Vagina (tissue), 2 donors: ENCODE measurements at places on chromosomes 7 and 10.

GRCh38 chr7:122225874-122226273 is 78.7 kb downstream of the FEZF1 start:
- no peak overlapping the region for H3K4me3 ChIP-seq
- H3K36me3 ChIP-seq: no peaks in the 10 kb centered on the region
- no peaks in the 10 kb centered on the region for H3K4me1 ChIP-seq
- no peak overlapping the region for H3K27ac ChIP-seq

DNA sequence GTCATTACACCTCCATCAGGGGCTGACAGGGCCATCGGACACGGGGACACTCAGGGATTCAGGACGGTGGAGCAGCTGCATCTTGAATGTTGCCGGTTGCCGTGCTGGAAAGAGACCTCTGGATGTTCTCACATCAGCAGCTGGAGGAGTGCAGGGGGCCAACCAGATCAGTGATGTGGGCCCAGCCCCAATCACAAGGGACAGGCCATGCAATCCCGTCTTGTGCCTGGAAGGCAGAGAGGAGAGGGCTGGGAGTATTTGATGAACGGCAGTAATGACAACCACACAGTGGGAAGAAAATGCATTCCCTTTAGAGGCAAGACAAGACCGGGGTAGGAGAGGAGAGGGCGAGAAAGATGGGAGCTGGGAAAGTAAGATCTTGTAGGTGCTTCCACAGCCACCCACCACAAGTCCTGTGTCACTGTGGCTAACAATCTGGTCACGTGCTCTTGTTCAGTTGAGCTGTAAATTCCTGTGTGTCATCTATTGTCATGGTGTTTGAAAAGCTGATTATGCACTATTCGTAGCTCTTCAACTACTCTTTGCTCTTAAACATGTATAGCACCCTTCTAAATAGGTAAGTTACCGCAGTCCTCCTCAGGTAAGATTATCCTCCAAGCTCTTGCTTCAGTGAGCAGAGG is 85.9 kb upstream of the LEP start:
- H3K4me3 ChIP-seq: no peak overlapping the region
- H3K36me3 ChIP-seq: no peaks in the 10 kb centered on the region
- H3K27ac ChIP-seq: no peak overlapping the region
- no peak for DNase-seq
- no peaks in the 10 kb centered on the region for H3K27me3 ChIP-seq
- H3K4me1 ChIP-seq: no peaks in the 10 kb centered on the region

GRCh38 chr10:75647675-75648074 is 216.3 kb downstream of the LRMDA start:
- no peaks in the 10 kb centered on the region for H3K36me3 ChIP-seq
- H3K4me1 ChIP-seq: no peaks in the 10 kb centered on the region
- no peak for DNase-seq
- no peaks in the 10 kb centered on the region for H3K27me3 ChIP-seq
- H3K27ac ChIP-seq: no peak overlapping the region

DNA sequence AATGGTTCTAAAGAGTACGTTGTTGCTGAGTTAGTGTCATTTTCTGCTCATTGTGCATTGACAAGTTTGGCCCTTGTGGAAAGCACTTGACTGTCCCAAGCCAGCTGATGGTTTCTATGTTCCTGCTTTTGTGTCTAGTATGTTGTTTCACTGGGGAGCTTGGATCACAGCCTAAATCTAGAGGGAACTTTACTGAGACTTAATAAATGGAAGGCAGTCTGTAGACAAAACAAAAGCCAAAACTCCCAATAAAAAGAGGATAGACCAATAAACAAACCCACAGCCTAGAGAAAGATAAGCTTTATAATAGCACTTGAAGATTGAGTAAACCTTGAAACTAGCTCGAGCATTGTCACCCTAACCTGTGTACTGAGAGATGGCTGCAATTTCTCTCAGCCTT is 196.8 kb downstream of the ADRA2A start:
- no peak overlapping the region for H3K27ac ChIP-seq
- no peaks in the 10 kb centered on the region for H3K27me3 ChIP-seq
- no peak for DNase-seq
- H3K36me3 ChIP-seq: no peaks in the 10 kb centered on the region
- H3K4me1 ChIP-seq: peaks cover 10% of the 10 kb centered on the region

GRCh38 chr7:110786328-110786965 is 304.5 kb upstream of the LRRN3 start:
- H3K4me3 ChIP-seq: no peak overlapping the region
- no peaks in the 10 kb centered on the region for H3K4me1 ChIP-seq
- H3K27ac ChIP-seq: no peak overlapping the region
- no peaks in the 10 kb centered on the region for H3K36me3 ChIP-seq
- H3K27me3 ChIP-seq: no peaks in the 10 kb centered on the region
- DNase-seq: no peak
